Naive thymus-derived CD8-positive, alpha-beta T cell (primary cell): ENCODE measurements at places on chromosomes 3 and 15.

- DNase-seq, result no peak
These were observed 12.3 kb downstream of the PGBD4 start for GRCh38 chr15:34114215-34114614.

GRCh38 chr15:41844814-41845213, 6.2 kb downstream of the PLA2G4B start:
- DNase-seq, result no peak

- no peak for DNase-seq
These were observed 16.0 kb upstream of the RNU6-1 start for GRCh38 chr15:67855842-67856241.

- DNase-seq, result no peak
These were observed 1371.6 kb downstream of the NSUN3 start for GRCh38 chr3:95434491-95434890.

DNA sequence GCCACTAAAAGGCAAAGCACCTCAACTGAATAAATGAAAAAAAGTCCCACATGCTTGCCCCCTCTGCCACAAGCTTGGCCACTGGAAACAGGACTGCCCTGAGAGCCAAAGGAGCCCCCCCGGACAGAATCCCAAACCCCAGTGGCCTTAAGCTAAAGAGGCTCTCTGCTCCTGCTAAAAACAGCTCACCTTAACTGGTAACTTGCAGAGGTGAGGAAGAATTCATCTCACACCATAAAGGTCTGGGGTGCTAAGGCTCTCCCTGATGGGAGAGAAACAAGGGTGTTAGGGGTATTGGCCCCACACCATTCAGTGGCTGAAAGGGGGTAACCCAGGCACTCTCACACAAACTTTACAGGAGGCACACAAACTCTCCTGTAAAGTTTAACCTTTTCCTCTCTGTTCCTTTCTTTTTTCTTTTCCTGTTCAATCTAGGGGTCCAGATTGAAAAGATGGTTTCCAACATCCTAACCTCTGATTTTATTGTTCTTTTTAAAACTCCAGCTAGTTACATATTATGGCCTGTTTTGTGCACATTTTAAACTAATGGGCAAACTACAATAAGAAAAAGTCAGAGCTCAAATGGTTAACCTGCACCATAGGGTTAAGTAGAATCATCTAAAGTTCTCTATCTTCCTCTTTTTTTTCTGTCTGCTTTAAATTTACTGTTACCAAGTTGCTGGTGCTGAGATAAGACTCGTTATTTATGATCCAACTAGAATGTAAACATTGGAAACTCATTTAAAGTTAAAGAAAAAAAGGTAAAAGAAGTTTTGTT, 19.9 kb downstream of the TRANK1 start:
- DNase-seq, result no peak

DNA sequence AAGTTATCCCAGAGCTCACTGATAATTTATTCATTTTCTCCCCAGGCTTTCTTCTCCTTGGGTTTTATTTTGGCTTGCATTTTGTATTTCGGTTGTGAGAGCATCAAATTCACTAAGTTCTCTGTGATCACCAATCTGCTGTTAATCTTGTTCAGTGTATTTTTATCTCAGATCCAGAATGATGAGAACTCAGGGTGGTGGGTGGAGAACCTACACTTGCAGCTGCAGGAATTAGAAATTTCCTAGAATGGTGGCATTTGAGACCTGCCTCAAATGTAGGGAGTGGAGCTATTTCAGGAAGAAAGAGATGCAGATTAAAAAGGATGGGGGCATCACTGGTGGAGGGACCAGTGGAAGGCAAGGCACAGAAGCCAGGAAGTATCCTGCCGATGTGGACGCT, 129.6 kb downstream of the OPA1 start:
- no peak for DNase-seq

DNA sequence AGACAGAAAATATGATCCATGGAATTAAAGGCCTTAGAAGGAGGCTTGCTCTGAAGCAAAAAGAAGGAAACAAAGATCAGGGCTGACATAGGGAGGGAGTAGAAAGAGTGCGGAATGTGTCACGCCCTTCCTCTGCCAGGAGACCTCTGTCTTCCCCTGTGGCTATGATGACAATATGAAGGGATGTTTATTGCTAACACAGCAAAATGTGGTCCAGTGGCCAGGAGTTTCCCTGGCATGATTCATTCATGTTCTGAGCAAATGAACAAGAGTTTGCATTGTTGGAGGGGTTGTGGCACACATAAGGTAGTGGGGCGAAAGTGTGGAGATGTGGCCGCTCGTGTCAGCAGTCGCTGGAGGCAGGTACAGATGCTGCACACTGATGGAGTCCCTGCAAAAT, 169.4 kb downstream of the SHQ1 start:
- no peak for DNase-seq

GRCh38 chr3:13002398-13003124, 70.7 kb downstream of the IQSEC1 start:
- DNase-seq, result no peak

DNA sequence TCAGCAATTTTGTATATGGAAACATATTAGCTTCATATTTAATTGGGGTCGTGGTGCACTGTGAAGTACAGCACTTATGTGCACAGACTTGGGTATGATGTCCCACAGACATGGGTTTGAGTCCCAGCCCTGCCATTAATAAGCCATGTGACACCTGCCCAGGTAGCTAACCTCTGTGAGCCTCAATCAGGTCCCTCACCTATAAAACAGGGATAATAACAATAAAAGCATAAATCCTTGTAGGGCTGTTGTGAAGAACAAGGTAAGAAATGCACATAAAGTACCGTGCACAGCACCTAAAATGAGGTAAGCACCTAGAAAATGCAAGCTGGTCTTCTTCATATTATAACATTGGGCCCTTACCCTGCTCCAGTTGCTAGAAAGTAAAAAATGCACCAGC, 173.5 kb upstream of the WNT5A start:
- DNase-seq, result no peak

- no peak for DNase-seq
These were observed 500.0 kb upstream of the IL12A start for GRCh38 chr3:159488602-159489001.

GRCh38 chr15:51793521-51794305, 35.7 kb upstream of the TMOD3 start:
- DNase-seq, result no peak

DNA sequence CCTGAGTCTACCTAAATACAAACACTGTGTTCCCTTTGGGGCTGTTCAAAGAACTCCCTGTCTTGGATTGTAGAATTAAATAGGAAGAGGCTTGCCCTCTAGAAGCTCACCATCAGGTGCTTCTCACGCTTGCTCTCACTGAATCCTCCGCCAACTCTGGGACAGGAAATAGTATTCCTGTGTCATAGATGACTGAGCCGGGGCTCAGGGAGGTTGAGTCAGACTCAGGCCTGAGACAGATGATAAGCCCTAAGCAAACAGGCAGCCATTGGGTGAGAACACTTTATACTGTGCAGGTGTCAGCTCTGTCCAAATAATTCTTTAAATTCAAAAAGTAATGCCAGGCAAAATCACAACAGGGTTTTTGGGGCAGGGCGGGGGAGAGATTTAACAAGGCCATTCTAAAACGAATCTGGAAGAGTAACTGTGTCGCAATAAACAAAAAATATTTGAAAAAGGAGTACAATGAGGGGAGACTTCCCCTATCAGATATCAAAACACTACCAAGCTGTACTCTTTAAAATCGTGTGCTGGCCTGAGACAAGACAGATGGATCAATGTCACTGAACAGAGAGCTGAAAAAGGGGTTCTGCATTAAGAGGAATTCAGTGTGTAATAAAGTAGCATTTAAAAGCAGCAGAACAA, 59.0 kb downstream of the EPHB3 start:
- no peak for DNase-seq

DNA sequence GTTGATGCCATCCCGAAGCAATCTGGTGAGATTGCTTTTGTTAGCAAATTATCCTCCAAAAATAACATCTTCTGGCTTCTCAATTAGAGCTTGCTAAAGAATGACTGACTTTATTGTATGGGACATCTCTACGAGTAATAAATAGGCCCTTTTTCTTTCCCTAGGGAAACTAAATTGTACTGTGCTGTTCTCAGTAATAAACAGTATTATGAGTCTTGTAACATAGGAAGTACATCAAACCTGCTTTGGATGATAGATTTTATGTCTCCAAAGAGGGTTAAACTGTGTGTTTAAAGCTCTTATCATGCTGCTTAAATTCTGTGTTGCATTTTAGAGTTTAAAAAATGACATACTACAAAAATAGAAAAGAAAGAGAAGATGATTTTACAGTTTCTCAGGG, 153.4 kb upstream of the THRB start:
- no peak for DNase-seq

GRCh38 chr3:128702391-128702790, 23.6 kb upstream of the RAB7A start:
- DNase-seq, result no peak

DNA sequence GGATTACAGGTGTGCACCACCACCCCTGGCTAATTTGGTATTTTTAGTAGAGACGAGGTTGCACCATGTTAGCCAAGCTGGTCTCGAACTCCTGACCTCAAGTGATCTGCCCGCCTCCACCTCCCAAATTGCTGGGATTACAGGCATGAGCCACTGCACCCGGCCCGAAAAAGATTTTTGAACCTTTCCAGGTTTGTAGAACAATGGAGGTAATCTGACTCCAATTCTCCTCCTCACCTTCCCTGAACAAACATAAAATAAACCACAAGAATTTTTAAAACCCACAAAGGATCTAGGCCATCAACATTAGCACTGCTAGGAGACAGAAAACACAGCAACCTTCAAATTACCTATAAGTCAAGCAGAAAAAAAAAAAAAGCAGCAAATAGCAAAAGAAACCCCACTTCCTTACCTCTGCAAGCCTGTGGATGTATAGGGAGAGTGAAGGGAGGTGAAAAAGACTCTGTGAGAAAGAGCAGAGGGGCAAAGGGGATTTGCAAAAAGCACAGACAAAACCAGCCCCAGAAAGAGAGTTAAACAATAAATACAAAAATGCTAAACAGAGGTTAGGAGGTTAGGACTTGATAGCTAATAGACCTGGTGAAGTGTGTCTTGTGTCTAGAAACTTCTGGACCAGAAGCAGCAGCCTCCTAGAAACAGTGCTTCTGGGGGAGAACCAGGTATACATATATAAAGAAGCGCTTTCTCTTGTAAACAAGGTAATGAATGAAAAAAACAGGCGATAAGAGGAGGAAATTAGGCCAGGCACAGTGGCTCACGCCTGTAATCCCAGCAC, 32.1 kb downstream of the TFDP2 start:
- no peak for DNase-seq

GRCh38 chr3:28125342-28125741, 116.1 kb upstream of the CMC1 start:
- DNase-seq, result no peak

DNA sequence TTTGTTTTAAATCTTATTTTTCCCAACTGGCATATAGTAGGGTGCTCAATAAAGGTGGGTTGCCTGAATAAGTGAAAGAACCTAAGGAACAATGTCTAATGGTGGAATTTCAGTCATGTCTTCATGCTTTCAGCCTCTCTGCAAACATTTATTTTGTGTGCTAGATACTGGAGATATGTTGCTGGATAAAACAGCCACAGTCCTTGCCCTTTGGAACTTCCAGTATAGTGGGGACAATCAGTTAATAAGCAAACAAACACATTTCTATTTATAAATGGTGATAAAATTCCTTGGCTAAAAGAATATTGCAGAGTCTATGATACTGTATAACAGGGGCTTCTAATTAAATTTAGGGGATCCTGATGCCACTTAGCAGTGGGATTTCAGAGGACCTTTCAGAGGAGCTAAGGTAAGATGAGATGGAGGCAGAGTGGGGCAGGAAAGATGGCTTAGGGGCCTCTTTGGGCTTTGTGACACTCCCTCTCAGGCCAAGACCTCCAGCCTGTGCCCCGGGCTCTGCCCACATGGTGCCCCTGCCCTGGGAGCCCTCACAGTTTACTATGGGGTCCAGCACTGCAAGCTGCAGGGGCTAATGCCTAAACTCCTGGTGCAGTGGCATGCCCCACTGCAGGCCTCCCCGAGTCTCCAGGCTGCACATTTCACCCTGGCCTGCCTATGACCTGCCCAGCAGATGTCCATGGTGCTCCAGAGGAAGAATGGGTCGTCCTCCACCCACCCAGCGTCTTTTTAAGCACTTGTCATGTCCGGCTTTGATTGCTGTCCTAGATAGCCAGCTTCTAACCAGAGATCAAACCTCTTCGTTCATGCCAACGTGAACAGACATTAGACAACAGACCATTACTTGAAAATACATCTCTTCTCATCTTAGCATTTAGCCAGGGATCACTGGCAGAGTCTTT, 61.6 kb upstream of the PRR23C start:
- no peak for DNase-seq

DNA sequence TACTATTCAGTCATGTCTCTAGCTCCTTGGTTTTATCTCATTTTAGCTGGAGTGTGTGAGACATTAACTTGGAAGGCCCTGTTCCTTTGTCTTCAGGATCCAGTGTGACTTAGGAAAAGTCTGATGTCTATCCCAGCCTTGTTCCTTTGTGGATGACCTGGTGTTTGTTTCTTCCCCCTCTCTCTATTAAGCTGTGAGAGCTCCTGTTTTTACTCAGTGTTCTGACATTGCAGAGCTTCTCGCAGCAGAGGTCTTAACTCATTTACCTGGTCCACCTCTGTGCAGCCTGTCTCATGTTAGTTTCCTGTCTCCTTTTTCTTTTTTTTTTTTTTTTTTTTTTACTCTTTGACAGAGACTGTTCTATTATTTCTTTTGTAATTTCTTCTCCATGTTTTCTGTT, 43.1 kb downstream of the KLF13 start:
- peak; percentile 60 for DNase-seq

- DNase-seq, result no peak
These were observed 54.5 kb downstream of the ALDH1A2 start for GRCh38 chr15:58010983-58011382.

- no peak for DNase-seq
These were observed 30.1 kb downstream of the POPDC2 start for GRCh38 chr3:119630128-119630879.

- DNase-seq, result no peak
These were observed 109.1 kb downstream of the OPA1 start for GRCh38 chr3:193701953-193702635.

GRCh38 chr3:11074451-11074850, 79.8 kb upstream of the HRH1 start:
- DNase-seq, result no peak

- no peak for DNase-seq
These were observed 8.3 kb upstream of the TASOR start for GRCh38 chr3:56691165-56692000.

GRCh38 chr3:31172336-31172735, 277.9 kb upstream of the GADL1 start:
- no peak for DNase-seq
